ENCODE measurements at places on chromosomes 4 and X.

DNA sequence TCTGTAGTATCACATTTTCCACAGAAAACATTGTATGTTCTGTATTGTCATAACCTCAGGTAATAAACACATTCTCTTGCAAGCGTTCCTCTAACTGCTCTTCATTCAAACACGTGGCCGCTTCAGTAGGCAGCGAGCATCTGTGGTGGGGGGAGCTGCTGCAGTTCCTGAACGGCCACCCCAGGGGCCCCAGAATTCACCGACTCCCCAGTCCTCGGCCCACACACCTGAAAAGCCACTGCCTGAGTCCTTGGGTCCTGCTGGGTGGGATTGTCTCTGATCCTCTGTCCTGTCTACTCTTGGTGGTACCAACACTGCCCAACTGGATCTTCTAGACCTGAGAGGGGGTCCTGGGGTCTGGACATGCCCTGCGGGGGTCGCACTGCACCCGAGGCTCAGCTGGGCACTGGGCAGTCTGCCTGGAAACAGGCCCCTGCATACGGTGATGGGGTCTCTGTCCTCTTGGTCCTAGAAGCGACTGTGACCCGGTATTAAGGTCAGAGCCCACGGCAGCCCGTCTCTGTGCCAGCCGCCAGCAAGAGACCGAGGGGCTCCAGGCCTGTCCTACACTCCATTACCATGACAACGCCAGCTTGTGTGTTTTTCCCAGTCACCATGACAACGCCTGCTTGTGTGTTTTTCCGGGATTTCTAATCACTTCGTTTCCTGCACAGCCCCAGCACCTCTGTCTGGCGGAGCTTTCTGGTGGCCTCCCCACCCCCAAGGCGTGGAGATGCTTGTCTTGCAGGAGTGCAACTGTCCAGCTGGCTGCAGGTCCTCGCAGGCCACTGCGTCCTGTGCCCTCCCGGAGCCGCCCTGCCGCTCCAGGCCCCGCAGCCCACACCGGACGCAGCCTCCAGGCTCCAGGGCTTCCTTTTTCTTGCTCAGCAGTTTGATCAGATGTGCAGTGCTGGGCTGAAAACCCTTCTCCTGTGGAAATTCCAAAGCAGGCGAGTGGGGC, 16.0 kb downstream of the CTBP1 start:
- DNase-seq: no peak

DNA sequence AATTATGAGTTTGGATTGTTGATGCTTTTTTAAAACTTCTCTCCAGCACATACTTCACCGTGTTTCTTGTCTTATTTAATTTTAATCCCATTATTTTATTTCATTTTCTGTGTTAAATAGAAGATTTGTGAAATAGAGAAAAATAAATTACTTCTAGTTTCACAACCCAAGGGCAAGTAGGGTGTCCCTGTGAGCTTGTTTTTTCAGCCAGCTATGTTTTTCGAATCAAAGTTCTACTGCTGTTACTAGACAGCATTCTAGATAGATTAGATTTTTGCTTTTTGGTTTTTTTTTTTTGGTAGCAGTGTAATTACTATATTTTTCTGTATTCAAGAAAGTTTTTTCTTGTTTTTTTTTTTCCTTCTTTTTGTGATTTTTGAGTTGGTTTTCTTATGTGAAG, 59.9 kb downstream of the RBPJ start:
- DNase-seq: no peak

- no peak for DNase-seq
These were observed 288.4 kb downstream of the BCOR start for GRCh38 chrX:39809331-39809730.

DNA sequence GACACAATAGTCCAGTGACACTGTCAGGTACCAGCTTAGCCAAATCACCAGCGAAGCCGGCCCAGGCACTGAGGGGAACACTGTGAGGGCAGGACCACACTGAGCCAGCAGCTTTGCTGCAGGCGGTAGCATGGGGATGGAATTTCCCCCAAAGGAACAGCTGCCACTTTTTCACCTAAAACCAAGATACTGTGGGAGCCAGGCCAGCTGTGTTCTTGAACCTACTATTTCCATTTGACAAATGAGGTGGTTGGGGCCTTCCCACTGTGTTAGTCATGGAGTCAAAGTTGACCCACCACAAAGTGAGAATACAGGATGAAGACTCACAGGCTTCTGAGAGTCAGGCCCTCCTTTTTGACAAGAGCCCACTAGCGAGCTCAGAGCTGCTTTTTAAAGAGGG, 70.7 kb upstream of the SH3RF1 start:
- DNase-seq: no peak

GRCh38 chr4:85952972-85953650, 406.7 kb downstream of the MAPK10 start:
- no peak for DNase-seq

- no peak for DNase-seq
These were observed 101.5 kb upstream of the UGT8 start for GRCh38 chr4:114497116-114497515.

- DNase-seq: no peak
These were observed 21.9 kb downstream of the SMS start for GRCh38 chrX:21962361-21962760.

DNA sequence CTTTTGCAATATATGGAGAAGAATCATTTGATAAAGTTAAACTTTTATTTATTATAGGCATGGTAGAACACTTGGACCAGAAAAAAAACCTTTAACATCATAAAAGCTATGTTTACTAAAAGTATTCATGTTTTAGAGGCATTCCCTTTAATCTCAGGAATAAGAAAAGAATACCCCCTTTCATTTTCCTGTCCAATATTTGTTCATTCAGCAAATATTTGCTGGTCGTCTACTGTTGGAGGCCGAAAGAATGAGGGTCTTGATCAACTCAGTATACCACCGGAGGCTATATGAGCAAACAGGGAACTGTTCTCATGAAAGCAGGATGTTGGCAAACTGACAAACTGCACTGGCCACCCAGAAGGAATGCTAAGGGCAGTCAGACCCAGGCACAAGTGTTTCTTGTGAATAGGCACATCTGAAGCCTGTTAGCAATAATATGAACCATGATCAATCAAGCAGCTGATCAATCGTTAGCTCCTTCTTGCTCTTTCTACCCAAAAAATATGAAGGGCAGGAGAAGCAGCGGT, 480.8 kb upstream of the FAT1 start:
- DNase-seq: no peak

GRCh38 chr4:120897981-120898719, 24.4 kb downstream of the PRDM5 start:
- DNase-seq: no peak

DNA sequence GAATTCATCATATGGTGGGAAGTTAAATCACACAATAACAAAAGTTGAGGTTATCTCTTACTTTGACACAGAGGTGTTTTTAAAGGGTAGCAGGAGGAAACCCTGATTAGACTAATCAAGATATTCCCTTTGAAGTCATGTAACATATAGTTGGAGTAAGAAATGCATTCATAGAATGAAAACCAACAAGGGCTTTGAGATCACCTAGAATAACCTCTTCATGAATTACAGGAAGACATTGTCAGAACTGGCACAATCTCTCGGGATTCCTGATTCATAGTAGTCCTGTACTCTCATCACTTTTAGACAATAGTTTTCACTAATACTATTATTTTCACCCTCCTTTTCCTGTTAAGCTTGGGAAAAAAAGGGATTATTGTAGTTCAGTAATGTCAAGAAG, 170.2 kb downstream of the PPP3CA start:
- no peak for DNase-seq

- DNase-seq: no peak
These were observed 298.1 kb downstream of the INPP4B start for GRCh38 chr4:142547974-142548373.

GRCh38 chr4:112113864-112114263, 31.4 kb upstream of the FAM241A start:
- DNase-seq: no peak

DNA sequence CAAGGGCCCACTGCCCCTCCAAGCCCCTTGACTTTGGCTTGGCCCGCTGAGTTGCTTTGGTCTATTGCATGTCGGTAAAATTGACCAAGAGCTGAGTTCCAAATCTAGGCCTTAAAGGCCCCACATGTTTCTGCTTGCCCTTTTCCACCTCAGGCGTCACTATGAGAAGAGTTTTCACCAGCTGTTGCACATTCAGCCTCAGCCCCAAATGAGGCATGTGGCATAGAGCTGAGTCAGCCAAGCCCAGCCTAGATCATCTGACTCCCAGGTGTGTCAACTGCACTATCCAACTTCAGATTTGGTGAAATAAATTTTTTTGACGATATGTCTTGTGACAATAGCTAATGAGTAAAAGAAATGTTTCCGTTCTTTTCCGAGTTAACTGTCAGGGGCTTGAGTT, 424.5 kb upstream of the FAM47C start:
- no peak for DNase-seq

DNA sequence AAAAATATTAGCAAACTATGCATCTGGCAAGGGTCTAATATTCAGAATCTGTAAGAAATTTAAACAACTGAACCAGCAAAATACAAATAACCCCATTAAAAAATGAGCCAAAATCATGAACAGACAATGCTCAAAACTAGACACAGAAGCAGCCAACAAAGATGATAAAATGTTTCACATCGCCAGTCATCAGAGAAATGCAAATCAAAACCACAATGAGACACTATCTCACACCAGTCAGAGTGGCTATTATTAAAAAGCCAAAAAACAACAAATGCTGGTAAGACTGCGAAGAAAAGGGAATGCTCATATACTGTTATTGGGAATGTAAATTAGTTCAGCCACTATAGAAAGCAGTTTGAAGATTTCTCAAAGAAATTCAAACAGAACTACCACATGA, 201.3 kb upstream of the CPEB2 start:
- DNase-seq: no peak

DNA sequence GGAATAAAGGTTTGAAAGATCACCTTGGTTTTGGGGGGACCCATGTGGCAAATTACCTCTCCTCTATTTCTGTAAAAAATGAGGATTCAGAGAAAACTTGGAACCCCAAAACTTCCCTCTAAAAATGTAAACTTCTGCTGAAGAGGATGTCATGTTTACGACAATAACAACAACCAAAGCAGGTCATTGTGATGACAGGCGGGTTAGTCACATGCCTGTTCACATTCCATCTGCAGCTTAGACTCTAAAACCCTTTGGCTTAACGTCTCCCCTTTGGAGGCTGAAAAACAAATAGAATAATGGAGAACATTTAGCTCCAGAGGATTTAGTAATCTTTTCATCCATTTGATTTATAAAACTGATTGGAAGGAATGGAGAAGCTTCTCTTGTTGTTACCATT, 75.0 kb upstream of the FAM9C start:
- DNase-seq: no peak

GRCh38 chrX:90040807-90041206, 119.1 kb downstream of the TGIF2LX start:
- DNase-seq: no peak

GRCh38 chrX:99371976-99372595, 1038.0 kb downstream of the PCDH19 start:
- no peak for DNase-seq

DNA sequence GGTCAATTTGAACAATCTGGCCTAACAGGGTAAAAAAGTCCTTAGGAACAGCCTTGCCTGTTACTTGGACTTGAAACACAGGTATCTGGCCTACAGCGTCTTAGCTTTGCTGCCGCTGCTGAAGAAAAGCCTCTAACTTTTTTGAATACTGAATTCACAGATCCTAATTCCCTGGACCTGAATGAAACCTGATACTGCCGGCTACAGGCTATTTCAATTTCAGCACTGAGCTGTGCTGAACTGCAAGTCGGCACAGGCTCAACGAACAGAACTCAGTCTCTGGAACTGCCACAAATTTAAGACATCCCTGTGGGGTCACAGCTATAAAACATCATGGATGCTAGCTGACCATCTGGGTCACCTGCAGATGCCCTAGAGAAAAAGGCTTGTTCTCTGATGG, 7.2 kb downstream of the NR0B1 start:
- DNase-seq: no peak

DNA sequence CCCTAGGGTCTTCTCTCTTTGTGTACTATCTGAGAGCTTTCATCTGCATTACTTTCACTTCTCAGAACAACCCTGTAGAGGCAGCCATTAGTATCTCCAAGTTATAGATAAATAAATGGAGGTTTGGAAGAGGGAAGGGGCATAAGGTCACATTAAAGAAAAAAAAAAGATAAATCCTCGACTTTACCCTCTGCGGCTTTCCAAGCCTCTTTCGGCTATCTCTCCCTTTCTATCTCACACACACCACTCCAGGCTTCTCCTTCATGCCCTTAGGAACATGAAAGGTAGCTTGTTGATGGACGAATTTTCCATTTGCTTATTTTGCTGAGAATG, 660 bp upstream of the ARHGEF9 start:
- no peak for DNase-seq

GRCh38 chr4:132332932-132333723, 816.0 kb upstream of the PCDH10 start:
- no peak for DNase-seq

- DNase-seq: no peak
These were observed 28.7 kb upstream of the HPGDS start for GRCh38 chr4:94371290-94371689.

DNA sequence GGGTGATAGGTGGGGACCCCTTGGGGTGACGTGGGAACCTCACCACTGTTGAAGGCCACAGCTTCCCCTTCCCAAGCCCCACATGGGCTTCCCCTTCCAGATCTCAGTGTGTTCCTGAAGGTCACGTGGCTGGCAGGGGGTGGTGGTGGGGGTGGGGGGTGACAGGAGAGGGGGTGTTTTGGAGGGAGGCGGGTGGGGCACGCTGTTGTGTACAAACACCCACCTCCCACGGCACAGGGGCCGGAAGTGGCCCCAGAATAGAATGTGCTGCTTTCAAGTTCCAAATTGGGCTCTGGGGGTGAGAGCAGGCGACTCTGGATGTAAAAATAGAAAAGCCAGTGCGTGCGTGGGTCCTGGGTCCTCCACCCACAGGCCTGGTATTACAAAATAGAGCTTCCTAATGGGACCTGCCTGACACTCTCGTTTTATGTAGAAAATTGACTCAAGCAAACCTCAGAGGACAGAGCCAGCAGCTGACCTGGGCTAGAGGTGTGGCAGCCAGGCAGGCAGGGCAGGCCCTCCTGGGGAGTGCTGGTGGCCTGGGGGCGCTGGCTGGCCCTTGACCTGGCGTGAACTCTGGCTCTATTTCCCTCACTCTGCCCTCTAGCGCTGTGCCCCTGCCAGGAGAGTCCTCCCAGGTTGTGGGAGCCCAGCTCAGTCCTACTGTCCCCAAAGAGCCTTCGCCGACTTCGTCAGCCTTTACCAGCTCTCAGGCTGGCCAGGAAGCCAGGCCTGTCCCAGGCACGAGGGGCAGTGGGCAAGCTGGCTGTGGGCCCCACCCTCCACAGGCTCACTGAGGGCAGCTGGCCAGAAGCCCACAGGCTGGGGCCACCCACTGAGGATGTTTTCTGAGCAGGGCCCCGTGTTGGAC, 5.4 kb upstream of the SH3BP2 start:
- DNase-seq: no peak
